Activated CD4-positive, alpha-beta T cell treated with anti-CD3 and anti-CD28 coated beads, Interleukin-2, Interleukin-6, amounts not matched to agents 100 ng/mL and 50 ng/mL, durations not matched to agents 16 hours and 8 hours (primary cell): ENCODE measurements at places on chromosomes 6 and 20.
A peak's percentile ranks its signal among the peaks of the same experiment; 100 is the strongest.

- no peak for DNase-seq
Measured at GRCh38 chr6:37779902-37780628, 39.5 kb upstream of the ZFAND3 start.

GRCh38 chr6:119720160-119720559 lies 370.6 kb upstream of the MAN1A1 start:
- DNase-seq: no peak

DNA sequence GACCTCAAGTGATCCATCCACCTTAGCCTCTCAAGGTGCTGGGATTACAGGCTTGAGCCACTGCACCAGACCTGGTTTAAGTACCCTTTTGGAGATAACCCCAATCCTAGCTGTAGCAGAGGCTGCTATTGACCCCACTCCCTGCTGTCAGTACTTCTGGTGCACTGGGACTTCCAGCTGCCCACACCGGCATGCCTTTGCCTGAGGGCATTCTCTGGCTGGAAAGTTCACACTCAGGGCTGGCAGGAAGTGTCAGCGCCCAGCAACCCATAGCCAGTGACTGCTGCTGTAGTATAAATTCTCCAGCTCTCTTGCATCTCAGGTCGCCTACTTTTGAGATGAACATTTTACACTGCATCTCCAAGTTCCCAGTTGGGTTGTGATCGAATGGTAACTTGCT lies 75.3 kb downstream of the UTRN start:
- no peak for DNase-seq

DNA sequence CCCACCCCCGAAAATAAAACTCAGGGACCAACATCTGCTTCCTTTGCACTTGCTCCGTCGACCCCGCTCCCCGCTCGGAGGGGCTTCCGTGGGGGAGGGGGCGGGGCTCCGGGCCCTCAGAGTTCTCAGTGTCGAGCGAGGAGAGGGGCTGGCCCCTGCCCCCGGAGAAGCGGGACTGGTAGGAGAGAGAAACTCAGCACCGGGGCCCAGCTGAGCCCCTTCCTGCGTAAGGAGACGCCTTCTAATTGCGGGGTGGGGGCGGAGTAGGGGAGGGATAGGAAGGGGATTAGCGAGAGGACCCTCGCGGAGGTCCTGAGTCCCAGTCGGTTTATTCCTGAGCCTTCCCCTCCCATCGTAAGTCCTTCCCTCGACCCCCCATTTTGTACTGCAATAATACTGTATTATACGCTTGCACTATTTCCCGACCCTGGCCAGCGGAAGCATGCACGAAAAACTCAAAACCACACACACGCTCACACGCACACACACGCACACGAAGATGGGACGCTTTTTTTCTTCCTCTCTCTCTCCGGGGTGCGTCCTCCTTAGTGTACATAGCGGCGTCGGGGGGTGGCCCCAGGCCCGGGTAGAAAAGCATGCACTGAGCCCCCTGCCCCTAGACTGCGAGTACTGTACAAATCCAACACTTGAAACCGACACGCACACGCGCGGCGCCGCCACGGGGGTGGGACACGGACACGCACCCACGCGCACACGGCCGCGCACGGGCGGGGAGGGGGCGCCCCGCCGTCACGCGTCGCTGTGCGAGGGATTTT lies 22.1 kb upstream of the SLC22A7 start:
- peak; percentile 24 for DNase-seq
